ENCODE measurements at places on chromosomes 5 and 9.

- DNase-seq: no peak
Measured at GRCh38 chr5:147616421-147616820, 106.6 kb upstream of the DPYSL3 start.

DNA sequence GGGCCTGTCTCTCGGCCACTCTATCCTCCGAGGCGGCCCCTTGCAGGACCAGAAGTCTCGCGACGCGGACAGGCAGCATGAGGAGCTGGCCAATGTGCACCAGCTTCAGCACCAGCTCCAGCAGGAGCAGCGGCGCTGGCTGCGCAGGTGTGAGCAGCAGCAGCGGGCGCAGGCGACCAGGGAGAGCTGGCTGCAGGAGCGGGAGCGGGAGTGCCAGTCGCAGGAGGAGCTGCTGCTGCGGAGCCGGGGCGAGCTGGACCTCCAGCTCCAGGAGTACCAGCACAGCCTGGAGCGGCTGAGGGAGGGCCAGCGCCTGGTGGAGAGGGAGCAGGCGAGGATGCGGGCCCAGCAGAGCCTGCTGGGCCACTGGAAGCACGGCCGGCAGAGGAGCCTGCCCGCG is 283.5 kb downstream of the ARHGEF28 start:
- no peak for DNase-seq

DNA sequence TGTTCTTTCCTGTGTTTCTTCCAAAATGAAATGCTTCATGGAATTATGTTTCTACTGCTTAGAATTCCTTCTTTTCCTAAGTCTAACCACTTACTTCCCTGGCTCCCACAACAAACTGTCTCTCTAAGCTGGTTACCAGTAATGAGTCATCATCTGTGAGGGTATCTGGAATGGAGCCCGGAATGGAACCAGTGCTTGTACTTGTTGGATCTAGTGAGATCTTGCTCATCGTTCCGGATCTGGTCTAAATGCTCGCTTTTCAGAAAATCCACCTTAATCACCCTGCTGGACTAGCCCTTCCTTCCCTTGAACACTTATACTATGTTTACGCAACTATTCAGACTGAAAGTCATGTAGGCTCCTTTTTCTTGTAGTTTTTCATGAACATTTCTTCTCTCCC is 184.8 kb downstream of the PBX3 start:
- peak; percentile 37 for DNase-seq

GRCh38 chr9:137128862-137129455 is 10.0 kb upstream of the GRIN1 start:
- peak; percentile 33 for DNase-seq

- no peak for DNase-seq
Measured at GRCh38 chr9:118263949-118264348, 559.7 kb downstream of the TLR4 start.

DNA sequence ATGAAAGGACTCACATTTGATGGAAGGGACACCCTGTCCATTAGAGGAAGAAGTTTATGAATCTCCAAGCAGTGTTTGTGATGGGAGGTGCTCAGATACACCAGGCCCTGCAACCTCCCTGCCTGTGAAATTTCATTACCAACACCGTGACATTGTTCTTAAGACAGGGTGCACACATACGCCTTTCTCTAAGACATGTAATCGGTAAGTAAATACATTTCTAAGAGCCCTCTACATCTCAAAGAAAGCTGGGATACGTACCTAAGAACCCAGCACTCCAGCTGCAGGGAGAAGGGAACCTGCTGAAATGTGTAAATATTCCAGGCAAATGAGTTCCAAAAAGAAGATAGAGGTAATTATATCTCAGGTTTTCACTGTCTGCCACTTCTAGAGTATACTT is 125.0 kb upstream of the APC start:
- DNase-seq: no peak

- DNase-seq: no peak
Measured at GRCh38 chr9:109451311-109452025, 46.6 kb downstream of the PTPN3 start.

- DNase-seq: no peak
Measured at GRCh38 chr9:109986521-109986991, 206.6 kb downstream of the PALM2AKAP2 start.

DNA sequence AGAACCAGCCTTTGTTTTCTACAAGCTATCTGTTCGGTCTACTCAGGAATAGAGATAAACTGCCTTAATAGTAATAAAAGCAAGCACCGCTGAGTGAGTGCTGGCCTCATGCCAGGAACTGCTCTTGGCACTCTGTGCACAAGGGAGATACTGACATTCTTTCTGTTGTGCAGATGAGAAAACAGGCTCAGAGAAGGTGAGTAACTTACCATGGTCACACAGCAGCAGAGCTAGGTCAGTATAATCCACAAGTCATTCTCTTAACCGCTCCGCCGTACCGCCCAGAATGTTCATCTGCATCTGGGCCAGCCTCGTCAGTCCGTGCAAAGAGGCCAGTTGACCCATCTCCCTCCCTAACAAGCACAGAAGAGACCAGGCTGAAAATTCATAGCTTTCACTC is 27.4 kb downstream of the QRFP start:
- DNase-seq: no peak

GRCh38 chr5:154751854-154752253 is 3.3 kb upstream of the LARP1 start:
- no peak for DNase-seq

DNA sequence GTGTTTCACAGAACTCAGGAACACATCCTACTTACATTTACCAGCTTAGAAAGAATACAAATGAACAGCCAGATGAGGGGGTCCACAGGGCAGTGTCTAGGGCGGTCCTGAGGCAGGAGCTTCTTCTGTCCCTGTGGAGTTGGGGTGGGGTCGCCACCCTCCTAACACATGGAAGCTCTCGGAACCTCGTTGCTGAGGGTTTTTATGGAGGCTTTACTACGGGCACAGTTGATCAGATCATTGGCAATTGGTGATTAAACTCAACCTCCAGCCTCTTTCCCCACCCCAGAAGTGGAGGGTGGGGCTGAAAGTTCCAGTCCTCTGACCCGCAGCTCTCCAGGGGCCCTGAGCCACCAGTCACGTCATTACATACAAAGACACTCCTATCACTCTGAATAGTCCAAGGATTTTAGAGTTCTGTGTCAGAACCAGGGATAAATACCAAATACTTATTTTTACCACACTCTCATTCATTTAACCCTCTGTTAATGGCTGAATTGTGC is 156.9 kb downstream of the COL23A1 start:
- no peak for DNase-seq

DNA sequence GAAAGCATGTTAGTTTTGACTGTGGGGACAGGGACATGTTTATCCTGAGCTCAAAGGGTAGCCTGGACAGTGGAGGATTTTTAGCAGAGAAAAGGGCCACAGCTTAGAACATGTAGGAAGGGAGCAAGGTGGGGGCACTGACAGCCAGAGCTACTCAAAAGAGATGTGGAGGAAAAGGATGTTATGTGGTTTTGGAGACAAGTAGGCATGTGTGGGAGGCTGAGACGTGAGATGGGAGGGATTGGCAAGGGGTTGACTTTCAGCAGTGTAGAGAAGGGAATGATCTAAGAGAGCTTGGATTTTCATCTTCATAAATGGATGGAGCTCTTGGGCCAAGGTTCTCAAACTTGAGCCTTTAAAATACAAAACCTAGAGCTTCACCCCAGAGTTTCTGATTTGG is 24.0 kb downstream of the SYK start:
- no peak for DNase-seq

GRCh38 chr9:107734256-107735013 is 244.9 kb upstream of the KLF4 start:
- DNase-seq: no peak

DNA sequence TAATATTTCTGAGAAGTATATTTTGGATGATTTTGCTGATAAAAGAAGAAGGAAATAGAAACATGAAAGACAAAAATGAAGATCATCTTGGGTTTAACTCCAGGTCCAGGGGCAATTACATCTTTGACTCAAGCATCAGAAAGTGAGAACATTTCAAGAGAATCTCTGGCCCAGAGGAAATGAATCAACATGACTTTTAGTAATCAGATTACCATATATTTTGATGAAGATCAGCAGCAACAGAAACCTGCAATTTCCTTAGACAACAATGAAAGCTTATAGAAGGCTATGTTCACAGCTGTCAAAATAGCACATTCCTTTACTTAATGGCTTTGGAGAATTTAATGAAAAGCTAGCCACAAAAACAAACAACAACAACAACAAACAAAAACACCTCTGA is 638.1 kb downstream of the EFNA5 start:
- no peak for DNase-seq

GRCh38 chr5:33563983-33564908 is 123.5 kb downstream of the TARS1 start:
- no peak for DNase-seq

DNA sequence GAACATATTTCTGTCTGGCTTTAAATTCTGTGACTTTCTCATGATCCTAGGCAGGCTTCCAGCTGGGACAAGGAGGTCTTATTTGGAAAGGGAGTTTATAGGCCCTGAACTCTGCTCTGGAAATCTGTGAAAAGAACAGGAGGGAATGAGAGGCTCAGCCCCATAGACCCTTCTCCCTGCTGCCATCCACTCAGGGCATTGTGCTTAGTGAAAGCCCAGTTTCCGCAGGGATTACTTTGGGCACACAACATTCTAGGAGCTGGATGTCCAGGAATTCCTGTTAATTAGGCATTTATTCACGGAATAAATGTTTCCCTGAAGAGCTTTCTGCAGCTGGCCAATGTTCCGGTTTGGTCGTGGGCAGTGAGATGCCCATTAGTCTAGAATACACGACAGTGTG is 32.7 kb upstream of the COL15A1 start:
- DNase-seq: no peak

DNA sequence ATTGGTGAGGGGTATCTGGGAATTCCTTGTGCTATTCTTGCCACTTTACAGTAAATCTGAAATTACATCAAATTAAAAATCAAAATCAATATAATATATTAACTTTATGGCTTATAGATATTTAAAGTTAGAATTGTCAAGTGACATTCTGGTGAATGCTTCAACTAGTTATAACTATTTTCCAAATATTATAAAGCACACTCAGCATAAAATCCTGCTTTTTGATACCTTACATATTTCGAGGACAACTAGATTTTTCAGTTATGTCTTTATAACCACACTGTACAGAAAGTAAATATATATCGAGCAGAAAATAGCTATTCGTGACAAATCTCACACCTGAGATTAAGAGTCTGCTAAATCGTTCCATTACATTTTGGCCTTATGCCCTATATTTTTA is 210.2 kb downstream of the PDE4D start:
- DNase-seq: no peak

- peak; percentile 62 for DNase-seq
Measured at GRCh38 chr9:35732800-35733541, 505 bp downstream of the CREB3 start.

GRCh38 chr5:174556756-174557155 is 167.6 kb upstream of the MSX2 start:
- no peak for DNase-seq

DNA sequence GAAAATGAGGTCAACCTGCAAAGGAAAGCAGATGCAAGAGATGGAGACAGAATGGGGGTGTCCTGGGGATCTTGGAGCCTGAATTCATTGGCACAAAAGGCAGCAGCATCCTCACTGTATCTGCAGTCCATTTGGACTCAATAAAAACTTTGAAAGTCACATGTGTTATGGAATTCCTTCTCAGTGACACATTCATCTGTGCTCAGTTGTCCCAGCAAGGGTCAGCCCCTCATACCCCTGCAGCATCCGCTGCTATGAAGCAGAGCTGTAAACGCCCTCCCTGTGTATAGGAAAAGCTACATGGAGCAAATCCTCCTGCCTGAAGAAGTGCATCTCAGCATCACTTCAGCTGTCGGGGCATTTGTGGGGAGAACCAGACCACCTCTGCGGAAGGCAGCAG is 14.5 kb upstream of the RARS1 start:
- no peak for DNase-seq

DNA sequence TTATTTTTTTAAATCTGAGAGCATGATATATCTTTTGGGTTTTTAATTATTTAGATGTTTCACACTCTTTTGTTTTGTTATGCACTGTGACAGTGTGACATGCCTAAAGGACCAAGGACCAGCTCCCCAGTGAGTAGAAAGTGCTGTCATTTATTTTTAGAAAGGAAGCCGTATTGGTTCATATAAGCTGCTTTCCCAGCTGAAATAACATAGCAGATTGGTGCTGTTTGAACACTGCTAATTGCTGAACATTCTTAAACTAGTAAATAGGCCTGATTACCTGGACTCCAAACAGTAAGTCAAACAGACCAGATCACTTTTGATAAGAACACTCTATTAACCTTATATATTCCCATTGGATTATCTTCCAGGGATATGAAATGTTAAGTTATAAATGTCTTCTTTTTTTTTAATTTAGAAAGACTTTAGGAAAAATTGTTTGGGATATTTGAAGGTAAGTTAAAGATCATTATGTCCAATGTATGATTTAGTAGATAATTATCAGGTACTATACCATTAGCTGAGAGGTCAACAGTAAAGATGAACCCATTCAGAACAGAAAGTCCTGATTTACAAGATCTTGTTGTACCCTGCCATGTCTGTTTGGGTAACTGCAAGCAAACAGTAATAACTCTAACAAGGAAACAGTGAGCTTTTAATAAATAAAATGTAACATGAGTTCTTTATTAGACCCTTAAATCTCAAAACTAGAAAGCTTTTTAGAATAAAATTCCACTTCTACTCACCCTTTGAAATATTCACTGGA is 27.8 kb upstream of the ELL2 start:
- no peak for DNase-seq

DNA sequence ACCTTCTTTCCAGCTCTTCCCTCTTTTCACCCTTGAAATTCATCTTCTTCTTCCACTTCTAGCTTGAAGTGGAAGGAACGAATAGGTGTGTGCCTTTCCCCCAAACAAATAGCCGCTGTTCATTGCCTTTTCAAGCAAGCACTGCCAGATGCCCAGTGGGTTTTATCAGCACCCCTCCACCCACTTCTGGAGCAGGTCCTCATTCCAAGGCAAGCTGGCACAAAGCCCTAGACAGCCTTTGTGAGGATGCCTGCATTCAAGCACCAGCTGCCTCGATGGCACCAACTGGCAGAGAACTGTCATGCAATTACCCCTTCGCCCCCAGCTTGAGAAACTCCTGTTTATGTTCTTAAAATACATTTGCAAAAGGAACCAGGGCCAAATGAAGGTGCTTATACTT is 36.5 kb downstream of the SERINC5 start:
- DNase-seq: no peak

DNA sequence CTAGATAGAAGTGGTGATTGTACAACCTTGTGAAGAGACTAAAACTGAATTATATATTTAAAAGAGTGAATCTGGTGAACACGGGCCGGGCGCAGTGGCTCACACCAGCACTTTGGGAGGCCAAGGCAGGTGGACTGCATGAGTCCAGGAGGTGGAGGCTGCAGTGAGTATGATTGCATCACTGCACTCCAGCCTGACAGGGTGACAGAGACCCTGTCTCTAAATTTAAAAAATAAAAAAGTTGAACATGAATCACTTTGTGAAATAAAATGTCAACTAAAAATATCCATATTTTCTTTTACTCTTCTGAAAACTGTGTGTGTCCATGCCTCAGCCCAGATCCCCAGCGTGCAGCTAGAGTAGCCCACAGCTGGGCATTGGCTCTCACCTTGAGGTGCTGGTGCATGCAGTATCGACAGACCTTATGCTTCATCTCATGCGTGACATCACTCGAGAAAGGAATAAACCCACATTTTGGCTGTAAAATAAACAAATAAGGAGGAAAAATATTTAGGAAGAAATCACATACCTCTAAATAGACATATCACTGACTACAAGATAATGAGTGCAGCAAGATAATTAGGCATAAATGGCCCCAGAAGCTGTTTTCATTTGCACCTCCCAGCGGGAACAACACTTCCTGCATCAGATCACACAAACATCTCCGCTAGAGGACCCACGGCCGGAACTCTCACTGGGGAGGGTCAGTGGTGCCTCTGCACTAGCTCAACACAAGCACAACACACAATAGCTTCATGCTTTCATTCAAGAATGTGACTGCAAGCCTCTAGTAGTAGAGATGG is 22.1 kb downstream of the IPPK start:
- DNase-seq: no peak

Measured in colonic mucosa (tissue), 4 donors.